ENCODE measurements at places on chromosomes 6 and 20.

- no peak for DNase-seq
Observed at GRCh38 chr6:493840-494239, 102.3 kb downstream of the IRF4 start.

- no peak for DNase-seq
Observed at GRCh38 chr20:58045579-58045978, 182.9 kb downstream of the ANKRD60 start.

- no peak for DNase-seq
Observed at GRCh38 chr6:34587325-34587724, 31.2 kb upstream of the SPDEF start.

GRCh38 chr6:136173519-136174507 is 76.3 kb downstream of the MTFR2 start:
- DNase-seq: no peak

- DNase-seq: no peak
Observed at GRCh38 chr6:42740725-42741124, 5.2 kb downstream of the TBCC start.
